ENCODE measurements at places on chromosomes 7 and 10.

- no peak for DNase-seq
Measured at GRCh38 chr10:133484818-133485217, 31.1 kb downstream of the SCART1 start.

- DNase-seq = no peak
Measured at GRCh38 chr10:92052741-92053140, 129.2 kb downstream of the BTAF1 start.

DNA sequence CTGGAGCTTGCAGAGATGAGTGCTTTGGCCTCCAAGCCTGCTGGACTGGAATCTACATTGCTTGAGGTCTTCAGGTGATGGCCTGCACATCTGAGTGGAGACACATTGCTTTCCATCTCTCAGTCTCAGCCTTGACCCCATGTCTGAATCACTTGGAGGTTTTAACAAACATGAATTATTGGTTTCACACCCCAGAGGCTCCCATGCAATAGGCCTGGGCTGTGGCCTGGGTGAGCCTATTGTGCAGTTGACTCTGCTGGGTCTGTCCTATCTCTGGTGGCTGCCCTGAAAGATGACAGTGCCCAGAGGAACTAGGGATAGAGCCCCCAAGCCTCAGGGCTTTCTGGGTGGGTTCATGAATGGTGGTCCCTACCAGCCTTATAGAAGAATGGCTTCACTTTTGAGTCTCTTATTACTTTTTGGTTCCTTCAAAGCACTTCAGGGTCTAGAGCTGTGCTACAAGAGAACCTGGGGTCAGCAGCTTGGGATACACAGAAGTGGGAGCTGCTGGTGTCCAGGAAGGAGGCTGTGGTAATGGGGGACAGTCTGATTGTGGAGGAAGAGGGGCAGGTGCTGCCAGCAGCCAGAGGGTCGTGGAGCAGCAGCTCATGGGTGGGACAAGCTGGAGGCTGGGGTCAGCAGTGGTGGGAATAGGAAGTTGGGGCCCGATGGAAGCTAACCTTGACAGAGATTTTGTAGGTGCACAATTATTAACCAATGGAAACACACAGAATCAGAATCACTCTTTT is 5.5 kb downstream of the RAMP3 start:
- peak; percentile 13 for DNase-seq

DNA sequence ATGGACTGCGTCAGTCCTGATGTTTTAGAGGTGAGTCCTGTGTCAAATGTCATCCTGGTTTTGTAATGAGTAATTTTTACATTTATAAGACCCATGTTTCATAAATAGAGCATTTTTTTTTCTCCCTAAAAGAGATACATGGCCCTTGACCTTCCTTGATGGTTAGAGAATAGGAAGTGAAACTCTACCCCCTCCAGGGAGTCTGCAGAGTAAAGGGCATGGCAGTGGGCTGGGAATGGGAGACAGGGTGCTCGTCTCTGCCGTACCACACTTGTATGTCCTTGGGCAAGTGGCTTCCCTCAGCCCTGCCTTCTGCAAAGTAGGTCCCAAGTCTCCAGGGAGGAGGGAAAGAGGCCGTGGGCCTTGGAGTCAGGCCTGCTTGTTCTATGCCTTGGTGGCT is 63.9 kb downstream of the WDFY4 start:
- no peak for DNase-seq

DNA sequence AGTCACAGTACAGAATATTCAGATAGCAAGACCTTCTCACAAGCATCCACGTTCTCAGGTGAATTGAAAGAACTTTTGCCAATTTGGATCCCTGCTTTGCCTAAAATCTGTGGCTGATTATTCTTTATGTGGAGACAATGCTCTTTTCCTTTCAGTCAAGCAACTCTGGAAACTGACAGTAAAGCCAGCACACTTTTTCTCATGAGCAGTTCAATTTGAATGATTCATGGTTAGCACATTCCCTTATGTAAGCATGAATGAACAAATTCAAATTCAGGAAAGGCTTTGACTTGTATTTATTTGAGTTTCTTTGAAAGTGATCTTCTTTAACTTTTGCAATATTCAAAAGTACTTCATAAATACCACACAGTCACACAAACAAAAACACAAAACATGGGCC is 57.6 kb downstream of the MEOX2 start:
- DNase-seq = no peak

GRCh38 chr7:117806011-117806410 is 67.2 kb downstream of the CTTNBP2 start:
- no peak for DNase-seq

- DNase-seq = no peak
Measured at GRCh38 chr10:119910689-119911088, 18.2 kb downstream of the SEC23IP start.

DNA sequence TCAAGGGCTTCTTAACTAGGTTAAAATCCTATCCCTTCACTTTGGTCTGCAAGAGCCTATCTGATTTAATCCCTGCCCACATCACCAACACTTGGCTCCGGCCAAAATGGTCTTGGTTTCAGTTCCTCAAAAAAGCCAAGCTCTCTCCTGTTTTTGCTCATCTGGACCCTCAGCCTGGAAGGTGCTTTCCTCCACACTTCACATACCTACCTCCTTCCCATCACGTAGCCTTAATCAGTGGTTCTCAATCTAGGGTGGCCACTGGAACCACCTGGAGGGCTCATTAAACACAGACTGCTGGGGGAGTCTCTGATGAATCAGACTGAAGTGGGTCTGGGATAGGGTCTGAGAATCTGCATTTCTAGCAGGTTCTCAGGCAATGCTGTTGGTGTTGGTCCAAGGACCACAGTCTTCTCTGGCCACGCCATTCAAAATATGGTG is 227.0 kb upstream of the AOAH start:
- DNase-seq = no peak

DNA sequence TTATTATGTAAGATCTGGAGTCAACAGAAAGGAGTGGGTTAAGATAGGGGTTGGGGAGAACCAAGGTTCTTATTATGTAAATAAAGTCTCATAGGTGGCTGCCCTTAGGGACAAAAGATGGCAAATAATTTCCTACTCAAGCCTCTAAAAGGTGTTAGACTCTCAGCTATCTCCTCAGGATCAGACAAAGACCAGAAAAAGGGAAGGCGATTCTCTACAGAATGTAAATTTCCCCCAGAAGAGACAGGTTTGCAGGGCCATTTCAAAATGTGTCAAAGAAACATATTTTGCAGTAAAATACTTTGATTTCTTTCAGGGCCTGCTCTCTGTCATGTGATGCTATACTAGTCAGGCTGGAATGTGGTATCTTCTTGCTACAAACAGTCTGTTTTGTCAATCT is 80.3 kb downstream of the MICU1 start:
- no peak for DNase-seq

- no peak for DNase-seq
Measured at GRCh38 chr7:31133497-31133896, 81.4 kb downstream of the ADCYAP1R1 start.

- no peak for DNase-seq
Measured at GRCh38 chr10:116526219-116526618, 19.5 kb upstream of the PNLIP start.

- peak; percentile 68 for DNase-seq
Measured at GRCh38 chr10:6108631-6109443, 20.0 kb downstream of the RBM17 start.

DNA sequence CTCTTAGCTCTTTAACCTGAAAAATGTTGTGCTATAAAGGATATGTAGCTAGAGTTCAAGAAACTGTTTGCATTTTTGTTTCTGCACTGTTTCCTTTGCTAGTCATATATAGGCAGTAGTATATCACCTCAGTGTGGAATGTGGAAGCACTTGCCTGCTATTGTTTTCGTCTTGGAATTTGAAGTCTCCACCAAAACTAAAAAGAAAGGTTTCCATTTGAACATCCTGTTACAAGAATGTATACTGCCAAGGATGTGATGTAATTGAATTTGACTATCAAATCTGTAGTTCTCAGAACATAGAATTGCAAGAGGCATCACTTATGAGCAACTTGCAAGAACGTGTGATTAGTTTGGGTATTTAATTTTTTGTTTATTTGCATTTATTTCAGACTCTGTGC is 51.1 kb upstream of the MEOX2 start:
- DNase-seq = no peak

DNA sequence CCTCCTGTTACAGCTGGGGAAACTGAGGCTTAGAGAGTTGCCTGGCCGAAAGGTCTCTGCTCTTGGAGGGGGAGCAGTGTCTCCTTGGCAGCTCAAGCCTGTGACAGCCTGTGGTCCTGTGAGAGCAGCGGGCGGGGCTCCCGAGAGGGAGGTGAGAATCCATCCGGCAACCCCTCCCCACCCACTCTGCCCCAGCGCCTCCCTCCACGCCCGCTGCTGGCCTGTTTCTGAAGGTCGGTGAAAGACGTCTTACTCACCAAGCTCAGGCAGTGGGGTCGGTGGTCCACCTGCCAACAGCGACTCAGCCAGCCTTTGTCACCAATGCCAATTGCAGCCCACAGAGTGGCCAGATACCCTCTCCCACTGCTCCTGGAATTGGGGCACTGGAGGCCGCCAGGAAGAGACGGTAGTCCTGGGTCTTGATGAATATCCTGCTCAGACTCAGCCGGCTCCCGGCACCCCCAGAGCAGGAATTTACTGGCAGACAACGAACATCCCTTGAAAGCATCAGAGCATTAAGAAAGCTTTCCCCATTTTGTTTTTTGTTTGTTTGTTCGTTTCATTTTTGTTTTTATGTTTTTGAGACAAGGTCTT is 7.4 kb upstream of the TTYH3 start:
- no peak for DNase-seq

DNA sequence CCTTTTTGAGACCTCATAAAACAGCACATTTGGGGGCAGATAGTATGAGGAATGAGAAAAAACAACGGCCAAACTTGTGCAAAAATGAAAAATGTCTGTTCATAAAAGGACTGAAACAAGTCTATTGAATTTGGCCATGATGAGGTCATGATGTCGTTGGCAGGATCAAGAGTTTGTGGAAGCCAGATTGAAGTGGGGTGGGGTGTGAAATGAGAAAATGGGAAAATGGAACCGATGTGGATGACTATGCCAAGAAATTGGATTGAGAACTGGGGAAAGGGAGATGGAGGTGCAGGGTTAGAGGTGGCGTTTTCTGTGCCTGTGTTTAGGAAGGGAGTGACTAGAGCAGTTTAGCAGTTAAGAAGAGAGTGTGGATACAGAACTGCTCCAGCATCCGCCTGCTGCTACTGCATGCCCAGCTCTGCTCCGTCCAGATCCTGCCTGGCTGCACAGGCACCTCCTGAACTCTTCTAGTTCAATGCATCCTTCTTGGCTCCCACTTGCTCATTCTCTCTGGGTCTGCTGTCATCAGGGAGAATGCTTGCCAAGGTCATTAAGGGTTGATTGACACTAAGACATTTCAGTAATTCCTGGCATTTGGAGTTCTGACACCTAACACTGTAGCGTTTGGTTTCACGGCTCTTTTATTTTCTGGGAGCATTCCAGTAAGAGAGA is 111.9 kb downstream of the GALNT17 start:
- no peak for DNase-seq

GRCh38 chr7:1567896-1568510 is 1.8 kb downstream of the PSMG3 start:
- peak; percentile 94 for DNase-seq

DNA sequence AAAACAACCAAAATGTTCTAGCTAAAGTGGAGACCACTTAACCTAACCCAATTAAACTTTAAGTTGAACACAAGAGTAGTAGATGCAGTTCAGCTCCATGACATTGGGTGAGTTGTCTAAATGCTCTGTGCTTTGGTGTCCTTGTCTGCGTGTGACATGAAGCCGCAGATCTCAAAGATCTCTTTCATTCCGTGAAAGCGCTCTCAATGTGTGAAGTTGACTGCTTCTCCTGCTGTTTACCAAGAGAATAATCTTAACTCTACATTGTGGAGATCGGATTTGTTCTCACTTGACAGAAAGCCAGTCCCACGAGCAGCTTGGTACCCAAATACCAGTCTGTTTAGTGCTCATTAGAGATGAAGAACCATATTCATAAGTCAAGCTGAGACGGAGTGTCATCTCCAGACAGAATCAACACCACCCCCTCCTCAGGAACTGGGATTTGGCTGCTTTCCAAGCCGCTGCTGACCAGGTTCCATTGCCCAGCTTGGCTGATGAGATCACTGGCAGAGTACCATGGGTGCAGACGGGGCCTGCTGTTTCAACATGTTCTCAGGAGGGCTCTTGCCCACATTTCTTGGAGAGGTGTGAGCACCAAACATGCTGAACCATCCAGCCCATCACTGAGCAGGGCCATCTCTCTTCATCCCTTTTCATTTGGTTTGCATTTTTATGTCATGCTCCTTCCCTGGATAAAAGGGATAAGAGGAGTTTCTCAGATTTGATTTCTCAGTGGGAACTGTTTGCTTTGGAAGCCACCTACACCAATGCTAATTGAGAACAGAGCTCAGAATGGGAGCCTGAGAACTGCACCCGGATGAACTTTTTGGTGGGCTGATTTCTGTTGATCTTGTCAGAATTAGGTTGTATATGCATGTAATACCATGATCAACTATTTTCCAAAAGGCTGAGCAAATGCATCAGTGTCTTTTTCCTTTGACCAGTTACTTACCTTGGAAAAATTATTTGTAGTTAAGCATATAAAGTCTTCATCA is 95.8 kb upstream of the AGBL3 start:
- no peak for DNase-seq

DNA sequence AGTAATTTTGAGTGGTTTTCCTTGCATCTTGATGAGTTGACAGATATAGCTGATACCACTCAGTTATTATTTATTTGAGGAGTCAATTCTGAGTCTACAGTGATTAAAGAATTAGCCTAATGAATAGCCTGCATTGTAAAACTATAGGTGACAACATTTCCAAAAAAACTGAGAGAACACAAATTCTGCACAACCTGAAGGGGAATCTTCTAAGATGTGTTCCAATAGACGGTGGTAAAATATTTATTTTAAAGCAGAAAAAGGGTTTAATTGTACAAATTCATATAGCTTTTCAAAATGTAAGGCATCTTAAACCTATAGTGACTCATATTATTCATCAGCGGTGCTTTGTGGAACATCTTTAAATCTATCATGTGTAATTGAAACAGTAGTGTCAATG is 200.4 kb downstream of the RNLS start:
- DNase-seq = no peak

- peak; percentile 47 for DNase-seq
Measured at GRCh38 chr10:78194539-78195402, 161.1 kb downstream of the RPS24 start.

DNA sequence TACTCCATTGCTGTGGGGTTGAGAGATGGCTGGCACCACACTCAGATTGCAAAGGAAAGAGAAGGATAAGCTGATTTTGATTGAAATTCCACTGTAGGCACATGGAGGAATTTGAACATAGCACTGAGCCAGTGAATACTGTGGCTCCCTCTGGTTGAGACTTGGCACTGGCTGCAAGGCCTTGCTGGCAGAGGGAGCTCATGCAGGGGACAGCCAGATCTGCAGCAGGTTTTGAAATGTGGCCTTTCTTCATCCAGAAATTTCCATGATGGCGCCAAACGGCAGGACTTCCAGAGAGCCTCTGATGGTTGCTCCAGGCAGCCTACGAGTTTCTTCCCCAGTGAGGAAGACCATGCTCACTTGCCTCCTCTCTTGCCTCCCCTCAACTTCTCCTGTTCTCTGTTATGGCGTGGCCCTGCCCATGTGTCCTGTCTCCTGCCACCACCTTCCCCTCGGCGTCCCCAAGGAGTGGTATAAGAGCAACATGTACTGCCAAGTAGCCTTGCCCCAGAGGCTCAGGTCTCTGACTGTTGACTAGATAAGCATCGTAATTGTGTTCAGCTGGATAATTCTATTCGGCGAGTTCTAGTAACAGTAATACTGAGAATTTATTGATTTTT is 265.6 kb downstream of the CCDC3 start:
- DNase-seq = no peak

GRCh38 chr10:3192856-3193635 is 20.5 kb upstream of the PITRM1 start:
- DNase-seq = peak; percentile 96

All from osteoblast (primary cell).